ENCODE measurements at places on chromosomes 2 and 18. TPM values are rescaled to one million over a fixed set of nuclear protein-coding genes. Genes with fewer than 3 reads are reported as not detected.

The MC5R gene
- not detected for total RNA-seq

The TCF23 gene
- not detected for total RNA-seq

- H3K27ac ChIP-seq, result peak within 1 kb of the TSS; percentile 23
- peak; percentile 37 for DNase-seq
- peaks cover 75% of the 10 kb centered on the region for H3K27me3 ChIP-seq
- H3K4me1 ChIP-seq, result peaks cover 7% of the 10 kb centered on the region
- no peaks in the 10 kb centered on the region for H3K36me3 ChIP-seq
These were observed at the start of gene ZBTB7C for GRCh38 chr18:48408727-48409590. Gene ZBTB7C (minus strand): TSS chr18:48409383.

DNA sequence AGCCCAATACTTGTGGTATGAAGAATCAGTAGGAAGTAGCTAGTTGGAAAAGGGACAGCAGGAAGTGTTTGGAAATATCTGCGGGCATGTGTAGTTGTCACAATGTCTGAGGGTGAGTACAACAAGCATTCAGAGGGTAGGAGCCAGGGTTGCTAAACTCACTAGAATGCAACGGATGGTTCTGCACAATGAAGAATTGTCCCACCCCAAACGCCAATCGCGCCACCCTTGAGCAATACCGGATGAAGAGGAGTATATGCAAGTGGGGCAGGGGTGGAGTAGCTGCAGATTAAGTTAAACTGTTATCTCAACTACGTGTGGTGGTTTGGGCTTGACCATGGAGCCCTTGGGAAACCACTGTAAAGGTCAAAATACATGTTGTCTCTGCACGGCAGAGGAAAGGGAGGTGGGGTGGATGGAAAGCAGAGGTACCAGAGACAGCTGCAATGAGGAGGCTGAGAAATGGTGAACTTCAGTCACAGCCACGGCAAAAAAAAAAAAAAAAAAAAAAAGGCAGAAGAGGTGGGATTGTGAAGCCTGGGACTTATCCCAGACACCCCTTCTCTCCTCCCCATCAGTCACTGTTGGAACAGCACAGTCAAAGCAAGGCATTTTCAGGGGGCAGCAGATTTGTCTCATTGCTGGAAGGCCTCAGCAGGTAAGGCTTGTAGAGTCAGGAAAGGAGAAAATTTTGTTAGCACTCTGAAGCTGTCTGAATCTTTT, 5.2 kb downstream of the CCL20 start:
- H3K36me3 ChIP-seq, result peaks cover 1% of the 10 kb centered on the region
- H3K4me3 ChIP-seq, result no peak overlapping the region
- no peak for DNase-seq
- peak overlapping the region; percentile 77 for H3K27ac ChIP-seq

- DNase-seq, result no peak
- H3K4me3 ChIP-seq, result no peak overlapping the region
- H3K27ac ChIP-seq, result no peak overlapping the region
- H3K27me3 ChIP-seq, result peaks cover 16% of the 10 kb centered on the region
- H3K36me3 ChIP-seq, result no peaks in the 10 kb centered on the region
These were observed 177.2 kb downstream of the BCL11A start for GRCh38 chr2:60376252-60376651.
